ENCODE measurements at places on chromosomes 5 and 9.

- DNase-seq = no peak
Observed at GRCh38 chr5:178483620-178484019, 106.6 kb downstream of the COL23A1 start.

DNA sequence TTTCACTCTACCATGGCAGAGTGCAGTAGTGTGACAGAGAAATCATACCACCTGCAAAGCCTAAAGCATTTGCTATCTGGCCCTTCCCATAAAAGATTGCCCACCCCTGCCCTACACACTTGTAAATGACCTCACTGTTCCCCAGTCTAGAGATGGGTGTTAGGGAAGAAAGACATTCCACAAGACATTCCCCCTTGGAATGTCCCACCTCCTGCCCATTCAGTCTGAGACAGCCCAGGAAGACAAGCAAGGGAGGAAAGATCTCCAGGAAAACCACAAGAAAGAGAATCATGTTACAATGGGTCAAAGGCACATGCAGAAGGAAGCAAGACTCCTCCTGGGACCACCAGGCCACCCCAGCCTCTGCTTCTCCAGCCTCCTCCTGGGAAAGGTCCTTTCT lies 230.0 kb downstream of the AGTPBP1 start:
- no peak for DNase-seq

DNA sequence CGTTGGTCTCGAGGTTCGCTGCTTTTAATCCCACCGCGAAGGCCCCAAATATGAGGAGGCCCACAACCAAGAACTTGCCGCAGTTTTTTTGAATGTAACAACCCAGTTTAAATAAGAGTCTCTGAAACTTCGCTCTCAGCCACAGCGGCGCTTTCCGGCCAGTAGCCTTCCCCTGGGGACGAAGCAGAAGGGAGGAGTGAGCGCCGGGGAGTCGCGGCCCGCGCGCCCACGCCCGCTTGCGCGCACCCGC lies 10.4 kb downstream of the PTCH1 start:
- DNase-seq = no peak

- DNase-seq = no peak
Observed at GRCh38 chr5:150122536-150123481, 32.8 kb downstream of the PDGFRB start.

- DNase-seq = no peak
Observed at GRCh38 chr9:93262537-93263310, 78.8 kb downstream of the WNK2 start.

- peak; percentile 8 for DNase-seq
Observed at GRCh38 chr5:125199968-125200865, 453.8 kb upstream of the ZNF608 start.

- peak; percentile 3 for DNase-seq
Observed at GRCh38 chr5:122500245-122501088, 188.4 kb downstream of the SNCAIP start.

GRCh38 chr5:177084175-177084574 lies 2.5 kb upstream of the FGFR4 start:
- DNase-seq = no peak

DNA sequence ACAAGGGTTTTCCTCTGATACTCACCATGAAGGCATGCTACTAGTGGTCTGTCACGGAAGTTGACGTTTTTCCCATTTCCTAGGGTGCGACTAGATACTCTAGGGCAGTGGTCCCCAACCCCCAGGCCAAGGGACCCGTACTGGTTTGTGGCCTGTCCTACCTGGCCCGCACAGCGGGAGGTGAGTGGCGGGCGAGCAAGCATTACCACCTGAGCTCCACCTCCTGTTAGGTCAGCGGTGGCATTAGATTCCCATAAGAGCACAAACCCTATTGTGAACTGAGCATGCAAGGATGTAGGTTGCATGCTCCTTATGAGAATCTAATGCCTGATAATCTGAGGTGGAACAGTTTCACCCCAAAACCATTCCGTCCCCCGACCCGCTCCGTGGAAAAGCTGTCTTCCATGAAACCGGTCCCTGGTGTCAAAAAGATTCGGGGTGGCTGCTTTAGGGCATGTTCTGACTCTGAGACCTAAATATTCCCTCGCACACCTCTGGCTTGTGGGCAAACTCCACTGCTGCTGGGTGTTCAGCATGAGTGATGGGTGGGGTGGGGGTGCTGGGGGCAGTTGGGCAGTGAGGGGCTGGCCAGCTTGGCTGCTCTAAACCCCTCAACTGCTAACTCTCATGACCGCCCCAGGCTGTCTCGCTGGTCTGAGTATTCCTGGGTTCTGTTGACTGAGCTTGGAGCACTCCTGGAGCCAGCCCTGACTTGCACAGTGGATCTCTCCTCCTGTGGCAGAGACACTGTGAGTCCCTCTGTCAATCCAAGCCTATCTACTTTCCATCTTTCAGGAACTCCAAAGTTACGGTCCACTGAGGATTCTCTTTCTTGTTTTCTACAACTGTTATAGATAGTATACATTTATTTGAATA lies 78.3 kb upstream of the NEK6 start:
- DNase-seq = no peak

DNA sequence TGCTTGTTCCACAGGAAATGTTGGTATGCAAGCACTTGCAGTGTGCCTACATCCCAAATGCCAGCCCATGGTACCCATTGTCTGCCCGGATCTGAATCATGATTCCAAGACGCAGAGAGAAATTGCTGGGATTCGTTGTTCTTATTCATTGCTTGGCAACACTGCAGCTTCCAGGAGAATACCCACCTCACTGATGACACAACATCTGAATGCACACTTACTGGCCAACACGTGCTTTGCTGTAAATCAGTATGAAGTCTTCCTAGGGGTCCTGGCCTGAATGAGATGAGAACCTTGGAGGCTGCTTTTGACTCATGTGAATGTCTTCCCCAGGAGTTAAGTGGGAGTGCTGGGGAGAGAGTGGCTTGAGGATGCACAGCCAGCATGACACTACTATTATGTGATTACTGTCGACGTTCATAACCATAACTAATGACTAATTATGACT lies 11.6 kb downstream of the SRD5A1 start:
- DNase-seq = no peak

DNA sequence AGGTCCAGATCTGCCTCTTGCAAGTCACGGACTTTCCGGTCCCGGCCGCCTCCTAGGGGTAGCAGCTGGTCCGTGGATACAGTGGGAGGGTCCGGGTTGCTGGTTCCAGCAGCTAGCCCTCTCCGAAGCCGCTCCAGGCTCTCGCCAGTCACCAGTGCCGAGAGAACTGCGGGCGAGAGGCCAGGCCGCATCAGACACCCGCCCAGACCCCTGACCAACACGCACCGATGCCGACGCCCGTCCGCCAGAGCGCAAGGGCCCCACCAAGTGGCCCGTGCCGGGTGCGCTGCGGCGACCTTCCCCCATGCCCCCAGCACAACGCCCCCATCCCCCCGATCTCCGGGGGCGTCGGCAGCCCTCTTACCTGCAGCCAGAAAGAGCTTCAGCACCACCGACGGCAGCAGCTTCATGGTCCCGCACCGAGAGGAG lies 470 bp downstream of the HBEGF start:
- no peak for DNase-seq

DNA sequence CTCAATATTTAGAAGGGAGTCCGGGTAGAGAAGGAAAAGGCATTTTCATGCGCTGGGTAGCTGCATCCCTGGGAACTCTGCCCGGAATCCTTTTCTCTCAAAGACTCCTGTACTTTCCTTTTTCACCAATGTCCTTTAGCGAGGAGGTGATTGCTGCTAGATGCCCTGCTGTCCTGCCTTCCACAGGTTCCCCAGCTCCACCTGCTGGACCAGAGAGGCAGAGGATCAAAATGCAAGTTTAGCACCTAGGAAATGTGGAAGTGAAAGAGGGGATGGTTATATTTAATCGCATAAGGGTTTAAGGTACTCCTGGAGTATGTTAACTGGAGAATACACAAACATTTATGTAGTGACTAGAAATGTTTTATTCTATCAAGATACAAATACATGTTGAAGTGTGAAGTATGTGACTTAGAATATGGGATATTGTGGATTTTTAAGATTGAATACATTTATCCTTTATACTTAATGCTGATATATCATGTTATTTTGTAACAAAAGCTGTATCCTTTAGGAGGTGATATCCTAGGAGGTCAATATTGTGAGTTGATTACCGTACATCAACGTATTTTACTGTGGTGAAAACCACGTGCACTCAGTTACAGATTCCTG lies 145.7 kb downstream of the ARHGAP26 start:
- DNase-seq = no peak

- DNase-seq = no peak
Observed at GRCh38 chr9:15243081-15243480, 63.9 kb downstream of the TTC39B start.

DNA sequence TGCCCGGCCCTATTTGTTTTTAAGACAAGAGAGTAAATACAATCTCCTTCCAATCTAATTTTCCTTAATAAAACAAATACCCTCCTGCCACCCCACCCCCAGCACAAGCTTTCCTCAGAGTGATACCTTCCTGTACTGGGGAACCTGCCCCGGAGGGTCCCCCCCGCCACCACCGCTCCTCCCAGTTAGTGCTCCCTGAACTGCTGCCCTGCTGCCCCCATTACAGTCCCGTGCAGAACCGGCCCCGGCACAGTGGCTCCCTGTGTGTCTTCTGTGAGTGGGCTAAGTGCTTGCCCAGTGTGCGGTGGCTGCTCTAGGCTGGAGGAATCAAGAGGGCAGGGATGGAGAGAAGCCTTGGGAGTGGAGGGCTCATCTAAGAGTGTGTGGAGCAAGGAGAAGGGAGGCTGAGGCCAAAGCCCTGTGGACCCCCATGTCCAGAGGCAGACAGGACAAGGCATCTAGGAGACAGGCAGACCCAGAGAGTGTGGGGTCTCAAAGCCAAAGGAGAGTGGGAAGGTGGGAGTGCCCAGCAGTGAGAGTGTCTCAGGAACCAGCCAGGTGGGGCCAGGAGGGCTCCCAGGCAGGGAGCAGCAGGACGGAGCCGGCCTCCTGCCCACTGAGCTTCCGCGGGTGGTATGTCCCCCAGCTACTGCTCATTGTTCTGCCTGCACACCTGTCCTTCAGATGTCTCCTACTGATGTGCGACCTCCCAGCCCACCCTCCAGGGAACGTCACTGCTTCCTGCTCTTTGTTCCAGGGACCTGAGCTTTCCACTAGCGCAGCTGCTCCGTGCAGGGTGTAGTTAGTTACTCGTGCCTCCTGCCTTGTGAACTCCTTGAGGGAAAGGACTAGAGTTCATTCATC lies 129.0 kb downstream of the DAB2IP start:
- no peak for DNase-seq

DNA sequence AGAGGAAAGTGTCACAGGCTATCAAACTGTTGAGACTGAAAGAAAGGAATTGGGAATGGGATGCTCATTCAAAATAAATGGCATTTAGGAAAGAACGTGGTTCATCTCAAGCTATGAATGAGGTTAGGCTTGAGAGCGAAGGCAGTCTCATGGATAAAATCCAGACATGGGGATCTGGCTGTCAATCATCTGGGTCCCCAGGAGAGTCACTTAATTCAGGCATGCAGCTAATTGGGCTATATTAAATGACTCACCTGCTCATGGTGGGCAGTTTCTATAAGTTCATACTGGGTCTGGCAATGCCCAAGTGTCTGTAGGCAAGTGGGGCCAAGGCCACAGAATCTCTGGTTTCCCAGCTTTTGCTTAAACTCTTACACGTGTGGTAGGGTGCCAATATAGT lies 286.5 kb upstream of the SEMA6A start:
- no peak for DNase-seq

DNA sequence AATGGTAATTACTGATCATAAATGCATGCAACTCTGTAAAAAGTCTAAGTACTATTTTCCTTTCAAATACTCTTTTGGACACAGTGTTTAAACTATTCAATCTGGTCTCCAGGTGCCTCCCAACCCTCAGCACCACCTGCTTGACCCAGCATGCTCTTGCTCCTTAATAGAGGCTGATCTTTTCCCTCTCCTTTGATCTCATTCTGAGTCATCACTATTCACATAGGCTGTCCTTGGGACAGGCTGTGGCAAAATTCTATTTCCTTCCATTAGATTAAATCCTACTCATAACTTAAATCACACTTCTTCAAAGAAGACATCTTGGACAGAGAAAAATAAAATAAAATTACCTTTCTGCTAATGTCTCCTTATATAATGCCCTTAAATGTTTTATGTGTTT lies 199.4 kb upstream of the ST8SIA4 start:
- DNase-seq = no peak

GRCh38 chr9:17906841-17907778 lies 328.2 kb downstream of the SH3GL2 start:
- no peak for DNase-seq

GRCh38 chr9:113155911-113156588 lies 5.2 kb downstream of the SLC31A2 start:
- DNase-seq = no peak

DNA sequence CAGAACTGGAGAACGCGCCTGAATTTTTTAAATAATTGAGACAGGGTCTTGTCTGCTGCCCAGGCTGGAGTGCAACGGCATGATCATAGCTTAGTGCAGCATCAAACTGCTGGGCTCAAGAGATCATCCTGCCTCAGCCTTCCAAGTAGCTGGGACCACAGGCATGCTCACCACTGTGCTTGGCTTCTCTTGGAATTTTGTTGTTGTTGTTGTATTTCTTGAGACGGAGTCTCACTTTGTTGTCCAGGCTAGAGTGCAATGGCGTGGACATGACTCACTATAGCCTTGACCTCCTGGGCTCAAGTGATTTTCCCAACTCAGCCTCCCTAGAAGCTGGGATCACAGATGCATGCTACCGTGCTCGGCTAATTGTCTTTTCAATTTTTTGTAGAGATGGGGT lies 58.4 kb upstream of the DAB2IP start:
- DNase-seq = no peak

- peak; percentile 58 for DNase-seq
Observed at GRCh38 chr9:38208206-38208901, 139.3 kb upstream of the SHB start.

- no peak for DNase-seq
Observed at GRCh38 chr5:137075163-137075970, 423.8 kb downstream of the SPOCK1 start.

- no peak for DNase-seq
Observed at GRCh38 chr5:95973793-95974325, 12.2 kb upstream of the ELL2 start.

DNA sequence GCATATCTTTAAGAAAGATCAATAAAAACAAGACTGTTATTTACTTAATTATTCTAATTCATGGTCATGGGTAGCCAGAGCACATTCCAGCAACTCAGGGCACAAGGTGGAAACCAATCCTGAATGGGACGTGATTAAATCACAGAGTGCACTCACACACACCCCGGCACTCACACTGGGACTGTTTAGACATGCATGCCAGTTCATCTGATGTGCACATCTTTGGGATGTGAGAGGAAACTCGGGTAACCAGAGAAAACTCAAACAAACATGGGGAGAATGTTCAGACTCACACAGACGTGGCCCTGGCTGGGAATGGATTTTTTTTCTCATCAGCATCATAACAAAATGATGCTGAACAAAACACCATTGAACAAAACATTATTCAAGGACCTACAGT lies 29.4 kb downstream of the SMAD5 start:
- no peak for DNase-seq

- DNase-seq = no peak
Observed at GRCh38 chr5:146909255-146910068, 30.9 kb upstream of the PPP2R2B start.

GRCh38 chr5:27026801-27027200 lies 11.6 kb downstream of the CDH9 start:
- no peak for DNase-seq

Measured in DMS79 treated with DMSO at 0.1 percent for 48 hours (cell line).